Astrocyte of the spinal cord (primary cell): ENCODE measurements at places on chromosomes 12 and 14.
A peak's percentile ranks its signal among the peaks of the same experiment; 100 is the strongest.

GRCh38 chr14:54935958-54936357, 33.3 kb upstream of the GCH1 start:
- no peak for DNase-seq

GRCh38 chr12:16168078-16168477, 109.4 kb downstream of the SLC15A5 start:
- no peak for DNase-seq

DNA sequence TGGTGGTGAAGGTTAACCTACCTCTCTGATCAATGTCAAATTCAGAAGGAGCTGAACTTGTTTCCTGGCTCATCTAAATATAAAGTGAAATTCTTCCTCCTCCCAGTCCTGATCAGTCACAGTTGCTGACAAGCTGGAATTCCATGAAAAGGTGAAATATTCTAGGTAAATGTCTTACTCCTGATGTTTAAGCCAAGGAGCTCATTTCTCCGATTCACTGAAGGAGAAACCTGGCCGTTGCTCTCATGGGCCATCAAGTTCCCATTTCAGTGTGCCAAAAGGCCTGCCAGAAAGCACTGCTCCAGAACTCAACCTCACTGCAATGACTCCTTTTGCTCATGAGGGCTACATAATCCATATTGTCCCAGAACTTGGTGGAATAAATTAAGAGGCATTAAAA, 707.5 kb downstream of the GALC start:
- no peak for DNase-seq

GRCh38 chr14:33486332-33486890, 464.5 kb downstream of the EGLN3 start:
- no peak for DNase-seq

DNA sequence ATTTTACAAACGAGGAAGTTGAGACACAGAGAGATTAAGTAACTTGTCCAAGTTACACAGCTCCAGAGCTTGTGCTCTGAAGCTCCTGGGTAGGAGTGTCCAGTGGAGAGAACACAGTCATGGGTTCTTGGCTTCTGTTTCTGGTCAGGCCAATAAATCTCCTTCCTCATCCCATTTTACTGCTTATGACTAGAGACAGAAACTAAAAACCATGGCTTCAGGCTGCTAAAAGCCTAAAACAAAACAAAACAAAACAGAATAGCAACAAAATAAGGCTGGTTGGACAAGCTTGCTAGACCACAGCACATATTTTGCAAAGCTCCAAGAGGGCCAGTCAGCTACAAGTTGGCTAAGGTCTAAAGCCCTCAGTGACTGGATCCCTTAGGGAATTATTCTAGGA, 49.8 kb downstream of the PTGER2 start:
- no peak for DNase-seq

- no peak for DNase-seq
These were observed at the start of gene NTF3 for GRCh38 chr12:5432011-5432400. Gene NTF3, plus strand, starts transcription at chr12:5432108. Its CDS starts 217 bp downstream, at chr12:5432325.

DNA sequence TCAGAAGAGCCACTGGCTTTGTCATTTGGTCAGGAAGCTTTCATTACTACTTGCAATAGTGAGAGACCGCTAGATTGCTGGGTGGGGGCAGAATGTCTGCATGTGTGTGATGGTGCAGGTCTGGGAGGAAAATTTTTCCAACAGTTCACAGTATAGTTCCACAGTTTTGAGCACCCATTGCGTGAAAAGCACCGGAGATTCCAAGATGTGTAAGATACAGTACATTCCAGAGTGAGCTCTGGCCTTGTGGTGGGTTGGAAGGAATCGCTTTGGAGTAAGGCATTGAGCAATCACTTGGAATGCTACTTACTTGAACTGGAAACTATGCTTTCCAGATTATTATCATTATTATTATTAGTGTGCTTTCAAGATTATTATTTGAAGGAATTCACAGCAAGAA, 47.6 kb upstream of the FRMD6 start:
- DNase-seq, result peak; percentile 55

DNA sequence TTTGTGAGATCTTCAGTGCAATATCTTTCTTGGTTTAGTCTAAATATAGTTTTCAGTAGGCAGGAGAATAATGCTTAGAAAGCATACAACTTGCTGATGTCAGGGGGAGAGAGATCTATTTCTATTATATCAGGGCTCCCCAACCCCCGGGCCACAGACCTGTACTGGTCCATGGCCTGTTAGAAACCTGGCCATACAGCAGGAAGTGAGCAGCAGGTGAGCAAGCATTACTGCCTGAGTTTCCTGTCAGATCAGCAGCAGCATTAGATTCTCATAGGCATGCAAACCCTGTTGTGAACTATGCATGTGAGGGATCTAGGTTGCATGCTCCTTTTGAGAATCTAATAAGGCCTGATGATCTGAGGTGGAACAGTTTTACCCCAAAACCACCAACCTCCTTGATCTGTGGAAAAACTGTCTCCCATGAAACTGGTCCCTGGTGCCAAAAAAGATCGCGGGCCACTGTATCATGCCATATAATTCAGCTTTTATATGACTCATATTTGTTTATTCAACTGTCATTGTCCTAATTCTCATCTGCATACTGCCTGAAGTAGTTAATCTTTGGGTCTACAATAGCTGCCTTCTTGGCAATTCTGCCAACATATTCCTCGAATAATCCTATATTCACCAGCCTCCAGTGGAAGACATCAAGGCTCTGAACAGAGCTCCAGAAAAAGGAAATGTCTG, 163.6 kb upstream of the DYRK2 start:
- no peak for DNase-seq

DNA sequence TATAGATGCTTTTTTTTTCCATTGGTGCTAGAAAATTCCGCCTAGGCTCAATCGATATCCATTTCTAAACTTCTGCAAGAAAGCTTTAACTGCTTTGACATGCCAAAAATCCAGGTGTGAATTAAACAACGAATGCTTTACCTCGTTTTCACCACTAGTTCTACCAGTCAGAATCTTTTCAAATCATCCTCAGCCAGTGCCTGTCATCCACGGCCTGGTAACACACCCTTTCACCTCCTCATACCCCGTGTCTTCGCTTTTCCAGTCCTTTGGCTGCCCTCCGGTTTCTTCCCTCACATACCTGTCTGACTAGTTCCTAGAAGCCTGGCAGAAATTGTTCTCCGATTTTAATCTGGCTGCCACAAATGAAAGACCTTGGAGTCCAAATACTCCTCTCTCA, 1.4 kb upstream of the PHC1 start:
- no peak for DNase-seq
